ENCODE measurements at places on chromosomes 3 and 15.

GRCh38 chr3:29850641-29851040, 569.8 kb downstream of the RBMS3 start:
- DNase-seq, result no peak

DNA sequence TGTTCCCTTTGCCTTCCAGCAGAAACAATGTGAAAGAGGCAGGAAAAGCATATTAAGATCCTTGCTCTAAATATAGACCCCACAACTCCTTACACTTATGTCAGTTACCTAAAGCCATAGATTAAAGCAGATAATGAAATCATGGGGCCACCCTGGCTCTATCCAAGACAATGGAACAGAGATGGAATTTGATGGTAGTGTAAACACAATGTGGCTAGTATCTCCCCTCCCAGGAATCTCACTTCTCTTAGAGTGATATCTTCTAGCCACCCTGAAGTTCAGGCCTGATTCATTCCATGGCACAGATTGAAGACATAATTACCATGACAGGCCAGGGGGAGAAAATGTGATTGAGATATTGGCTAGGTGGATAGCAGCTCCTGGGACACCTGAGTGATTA, 32.6 kb downstream of the GALNT15 start:
- no peak for DNase-seq

- DNase-seq, result no peak
Measured at GRCh38 chr3:107063351-107063750, 313.9 kb upstream of the CCDC54 start.

GRCh38 chr3:58880182-58880581, 169.6 kb downstream of the CFAP20DC start:
- DNase-seq, result no peak

GRCh38 chr3:185129083-185129482, 23.8 kb downstream of the C3orf70 start:
- DNase-seq, result no peak

DNA sequence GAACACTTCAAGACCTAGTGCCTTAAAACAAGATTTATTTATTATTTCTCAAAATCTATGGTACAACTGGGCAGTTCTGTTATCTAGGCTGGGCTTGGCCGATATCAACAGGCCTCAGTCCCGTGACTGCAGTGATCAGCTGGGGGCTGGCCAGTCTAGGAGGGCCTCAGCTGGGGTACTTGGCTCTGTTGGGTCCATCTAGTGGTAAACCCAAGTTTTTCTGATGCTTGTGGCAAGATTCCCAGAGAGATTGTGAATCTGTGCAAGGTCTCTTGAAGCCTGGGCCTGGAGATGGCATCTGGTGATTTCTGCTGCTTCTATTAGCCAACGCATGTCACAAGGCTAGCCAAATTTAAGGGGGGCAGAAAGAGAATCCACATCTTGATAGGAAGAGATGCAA, 482.4 kb upstream of the SGO1 start:
- peak; percentile 54 for DNase-seq

DNA sequence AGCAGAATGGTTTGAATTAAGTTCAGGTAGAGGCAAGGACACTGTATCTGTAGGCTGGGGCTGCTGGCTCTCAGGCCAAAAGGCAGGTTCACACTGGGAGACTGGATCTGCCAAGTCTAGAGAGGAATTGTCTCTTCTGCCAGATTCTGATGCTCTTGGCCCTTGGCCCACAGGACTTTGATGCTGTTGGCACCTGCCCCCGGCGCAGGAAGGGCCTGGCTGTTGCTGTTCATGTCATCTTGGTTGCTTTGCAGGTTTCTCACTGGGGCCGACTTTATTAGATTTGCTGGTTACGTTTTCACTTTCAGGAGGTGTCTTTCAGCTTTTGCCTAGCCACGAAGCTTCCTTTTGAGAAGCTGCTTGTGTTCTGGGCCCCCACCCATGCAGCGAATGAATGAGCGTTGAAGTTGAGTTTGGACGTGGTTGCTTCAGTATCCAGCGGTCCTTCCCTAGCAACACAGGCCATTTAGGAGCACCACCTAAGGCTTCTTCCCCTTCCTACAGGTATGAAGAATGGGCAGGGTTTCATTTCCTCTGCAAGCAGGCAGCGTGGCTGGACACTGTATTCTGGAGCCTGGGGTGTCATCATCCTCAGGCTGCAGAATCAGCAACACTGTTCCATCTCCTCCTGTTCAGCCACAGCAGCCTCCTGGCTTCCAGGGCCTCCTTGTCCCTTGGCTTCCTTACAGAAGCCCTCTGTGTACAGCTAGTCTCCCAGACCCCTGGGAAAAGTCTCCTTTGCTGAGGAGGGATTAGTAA, 65.6 kb upstream of the PRR23C start:
- no peak for DNase-seq

DNA sequence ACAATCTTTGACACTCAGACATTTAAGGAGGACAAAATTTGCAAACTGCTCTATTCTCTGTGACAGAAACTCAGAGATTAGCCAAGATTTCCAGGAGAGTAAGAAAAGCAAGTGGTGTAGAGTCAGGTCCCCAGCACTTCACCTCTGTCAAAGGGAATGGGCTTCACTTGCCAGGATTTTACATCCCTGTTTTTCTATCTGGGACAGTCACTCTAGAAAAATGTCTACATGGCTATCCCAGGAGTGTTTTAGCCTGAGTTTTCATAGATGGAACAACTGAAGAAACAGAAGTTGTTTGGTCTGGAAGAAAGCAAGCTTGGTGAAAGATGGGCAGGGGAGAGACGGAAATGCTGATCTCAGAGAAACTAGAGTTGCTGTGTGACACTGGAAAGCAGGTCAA, 3.0 kb downstream of the FAM219B start:
- no peak for DNase-seq

GRCh38 chr15:31871166-31871886, 159.0 kb upstream of the CHRNA7 start:
- no peak for DNase-seq

- DNase-seq, result no peak
Measured at GRCh38 chr3:177770383-177771230, 573.3 kb upstream of the TBL1XR1 start.

- no peak for DNase-seq
Measured at GRCh38 chr3:192186045-192186444, 541.3 kb downstream of the FGF12 start.

GRCh38 chr3:142072816-142073215, 76.5 kb downstream of the TFDP2 start:
- DNase-seq, result no peak

GRCh38 chr3:40623567-40623966, 98.8 kb downstream of the ZNF621 start:
- no peak for DNase-seq

GRCh38 chr15:44710236-44711095, 657 bp downstream of the PATL2 start:
- peak; percentile 52 for DNase-seq

DNA sequence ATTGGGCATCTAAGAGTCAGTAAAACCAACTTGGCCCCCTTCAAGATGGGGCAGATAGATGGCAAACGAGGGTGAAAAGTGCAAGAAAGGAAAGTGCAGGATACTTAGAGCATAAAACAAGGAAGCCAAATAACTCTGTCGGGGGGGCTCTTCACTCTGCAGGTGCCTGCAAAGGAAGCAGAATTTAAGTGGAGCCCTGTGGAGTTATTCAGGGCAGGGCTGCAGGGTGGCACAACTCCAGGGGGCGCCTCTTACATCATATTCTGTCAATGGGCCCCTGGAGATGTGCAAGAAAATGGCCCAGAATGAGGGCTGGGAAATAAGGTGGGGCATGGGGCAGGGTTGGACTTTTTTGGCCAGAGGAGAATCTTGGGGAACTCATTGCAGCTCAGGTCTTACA, 69.7 kb downstream of the CD47 start:
- no peak for DNase-seq

DNA sequence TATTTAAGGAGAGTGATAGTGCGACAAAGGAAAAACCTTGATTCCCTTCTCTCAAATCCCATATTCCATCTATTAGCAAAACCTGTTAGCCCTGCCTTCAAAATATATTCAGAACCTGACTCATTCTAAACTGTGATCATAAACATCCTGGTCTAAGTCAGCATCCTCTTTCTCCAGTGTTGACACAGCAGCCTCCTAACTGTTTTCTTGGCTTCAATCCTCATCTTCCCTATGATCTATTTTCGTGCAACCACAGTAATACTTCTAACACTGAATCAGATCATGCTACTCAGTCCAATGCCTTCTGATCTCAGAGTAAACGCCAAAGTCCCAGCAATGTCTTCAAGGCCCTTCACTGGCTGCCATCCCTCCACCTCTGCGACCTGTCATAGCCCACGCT, 785.1 kb downstream of the EDEM1 start:
- peak; percentile 3 for DNase-seq

DNA sequence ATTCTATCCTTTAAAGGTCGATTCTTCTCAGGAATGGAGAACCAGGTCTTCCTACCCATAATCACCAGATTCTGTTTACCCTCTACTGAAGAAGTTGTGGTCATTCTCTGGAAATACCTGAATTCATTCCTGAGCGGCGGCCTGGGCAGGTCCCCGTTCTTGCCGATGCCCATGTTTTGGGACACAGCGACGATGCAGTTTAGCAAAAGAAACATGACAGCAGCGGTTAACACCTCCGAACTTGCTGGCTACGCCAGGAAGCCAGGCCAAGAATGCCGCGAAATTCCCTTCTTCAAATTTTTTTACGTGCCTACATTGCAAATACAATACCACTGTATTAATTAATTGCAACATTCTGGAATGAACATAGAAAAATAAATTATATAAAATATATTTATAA, 1.4 kb downstream of the DHFR2 start:
- DNase-seq, result no peak

DNA sequence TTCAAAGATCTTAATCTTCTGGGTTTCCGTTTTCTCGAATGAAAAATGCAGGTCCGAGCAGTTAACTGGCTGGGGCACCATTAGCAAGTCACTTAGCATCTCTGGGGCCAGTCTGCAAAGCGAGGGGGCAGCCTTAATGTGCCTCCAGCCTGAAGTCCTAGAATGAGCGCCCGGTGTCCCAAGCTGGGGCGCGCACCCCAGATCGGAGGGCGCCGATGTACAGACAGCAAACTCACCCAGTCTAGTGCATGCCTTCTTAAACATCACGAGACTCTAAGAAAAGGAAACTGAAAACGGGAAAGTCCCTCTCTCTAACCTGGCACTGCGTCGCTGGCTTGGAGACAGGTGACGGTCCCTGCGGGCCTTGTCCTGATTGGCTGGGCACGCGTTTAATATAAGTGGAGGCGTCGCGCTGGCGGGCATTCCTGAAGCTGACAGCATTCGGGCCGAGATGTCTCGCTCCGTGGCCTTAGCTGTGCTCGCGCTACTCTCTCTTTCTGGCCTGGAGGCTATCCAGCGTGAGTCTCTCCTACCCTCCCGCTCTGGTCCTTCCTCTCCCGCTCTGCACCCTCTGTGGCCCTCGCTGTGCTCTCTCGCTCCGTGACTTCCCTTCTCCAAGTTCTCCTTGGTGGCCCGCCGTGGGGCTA, at the start of the genes B2M and PATL2:
B2M (plus strand) TSS at position 422 of the 647 bp plus-strand sequence; CDS start at position 452, 30 bp downstream.
PATL2 (minus strand) TSS at position 228 of the 647 bp plus-strand sequence. CDS start 34,833 bp downstream, outside the sequence.
- DNase-seq, result peak; percentile 97

- peak; percentile 38 for DNase-seq
Measured at GRCh38 chr3:57179580-57180410, 14.6 kb upstream of the IL17RD start.

GRCh38 chr3:194313560-194314387, 37.4 kb downstream of the CPN2 start:
- DNase-seq, result no peak

DNA sequence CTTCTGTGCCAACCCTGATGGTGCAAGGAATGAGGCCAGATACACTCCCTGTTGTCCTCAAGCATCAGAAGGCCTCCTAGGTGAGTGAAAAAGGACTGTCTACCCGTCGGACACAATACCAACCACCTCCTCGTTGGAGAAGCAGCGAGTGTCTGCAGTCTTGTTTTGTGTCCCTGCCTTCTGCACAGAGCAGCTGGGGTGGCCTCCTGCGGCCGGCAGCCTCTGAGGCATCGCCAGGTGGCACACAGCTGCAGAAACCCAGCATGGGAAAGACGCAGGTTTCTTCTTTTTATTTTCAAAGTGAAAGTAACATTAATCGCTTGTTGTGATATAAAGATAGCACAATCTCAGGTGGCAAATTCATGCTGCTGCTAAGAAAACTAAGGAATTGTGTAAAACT, 509.9 kb downstream of the OCA2 start:
- no peak for DNase-seq

DNA sequence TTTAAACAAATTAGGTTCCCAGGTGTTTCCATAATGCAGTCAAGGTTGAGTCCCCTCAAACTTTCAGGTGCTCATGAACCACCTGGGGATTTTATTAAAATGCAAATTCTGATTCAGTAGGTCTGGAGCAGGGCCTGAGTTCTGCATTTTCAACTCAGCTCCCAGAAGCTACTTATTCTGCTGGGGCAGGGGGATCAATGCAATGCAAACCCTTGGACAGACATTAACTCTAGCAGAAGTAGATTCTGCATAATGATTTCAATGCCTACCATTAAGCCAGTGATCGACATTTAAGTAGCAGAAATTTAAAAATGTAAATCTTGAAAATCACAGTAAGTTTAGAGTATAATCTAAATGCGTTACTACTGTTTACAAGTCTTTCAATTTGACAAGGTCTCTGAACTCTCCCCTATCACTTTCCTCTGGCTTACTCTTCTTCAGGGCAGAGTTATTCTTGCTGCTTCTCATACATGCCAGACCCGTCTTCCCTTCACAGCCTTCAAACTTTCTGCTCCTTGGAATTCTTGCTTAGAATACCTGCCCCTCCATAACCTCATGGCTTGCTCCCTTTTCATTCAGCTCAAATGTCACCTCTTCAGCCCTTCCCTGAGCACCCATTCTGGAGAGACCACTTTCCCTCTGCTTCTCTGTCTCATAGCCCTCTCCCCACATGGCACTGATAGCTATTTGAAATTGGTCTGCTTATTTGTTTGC, 19.3 kb upstream of the DPPA4 start:
- DNase-seq, result no peak

- no peak for DNase-seq
Measured at GRCh38 chr15:83980637-83981036, 254.9 kb upstream of the GOLGA6L4 start.

DNA sequence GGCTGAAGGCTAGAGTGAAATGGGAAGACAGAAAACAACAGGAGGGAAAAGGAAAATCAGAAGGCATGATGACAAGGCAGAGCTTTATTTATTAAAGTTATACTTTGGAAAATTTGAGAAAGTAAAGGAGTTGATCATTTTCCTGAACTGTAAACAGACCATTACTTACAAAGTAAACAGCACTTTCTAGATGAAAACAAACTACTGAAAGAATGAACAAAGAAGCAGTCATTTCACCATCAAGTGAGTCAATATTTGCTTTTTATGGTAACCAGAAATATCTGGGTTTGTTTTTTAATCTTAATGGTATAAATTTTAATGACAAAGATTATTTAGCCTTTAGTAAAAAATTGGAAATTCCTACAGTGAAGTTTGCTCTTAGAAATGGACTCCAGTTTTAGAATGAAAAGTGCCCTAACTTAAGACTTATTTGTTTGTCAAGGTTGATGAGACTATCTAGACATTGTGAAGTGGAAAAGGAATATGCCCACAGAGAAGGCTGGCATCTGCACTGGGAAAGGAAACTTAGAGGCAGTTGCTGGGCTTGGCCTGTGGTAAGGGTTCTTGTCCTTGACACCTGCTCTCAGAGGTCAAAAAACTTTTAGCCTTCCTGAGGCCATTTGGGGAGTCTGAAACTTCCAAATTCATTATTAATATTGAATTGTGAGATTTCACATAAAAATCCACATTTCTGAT, 47.2 kb downstream of the SPTSSB start:
- DNase-seq, result no peak
